ENCODE measurements at places on chromosomes 6 and 20.

DNA sequence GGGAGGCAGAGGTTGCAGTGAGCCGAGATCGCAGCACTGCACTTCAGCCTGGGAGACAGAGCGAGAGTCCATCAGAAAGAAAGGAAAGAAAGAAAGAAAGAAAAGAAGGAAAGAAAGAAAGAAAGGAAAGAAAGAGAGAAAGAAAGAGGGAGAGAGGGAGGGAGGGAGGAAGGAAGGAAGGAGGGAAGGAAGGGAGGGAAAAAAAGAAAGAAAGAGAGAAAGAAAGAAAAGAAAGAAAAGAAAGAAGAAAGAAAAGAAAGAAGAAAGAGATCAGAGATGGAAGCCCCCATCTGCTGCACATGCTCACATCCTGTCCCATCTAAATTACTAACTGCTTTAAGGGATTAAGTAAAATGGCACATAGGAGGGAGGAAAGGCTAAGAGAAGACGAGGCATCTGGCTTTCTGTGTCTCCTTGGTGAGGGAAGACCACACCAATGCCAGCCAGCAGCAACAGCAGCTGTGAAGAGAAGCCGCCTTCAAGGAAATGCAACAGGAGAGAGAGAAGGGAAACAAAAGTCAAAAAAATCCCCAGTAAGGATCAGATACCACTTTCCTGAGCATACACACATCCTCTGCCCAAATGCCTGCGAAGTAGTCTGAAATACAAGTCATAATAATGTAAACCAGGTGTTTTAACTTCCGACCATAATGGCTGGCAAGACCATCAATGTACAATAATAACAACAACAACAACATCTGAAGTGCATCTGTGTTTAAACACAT, 300.2 kb upstream of the JARID2 start:
- ATAC-seq = no peak

- ATAC-seq = no peak
Observed at GRCh38 chr6:1597924-1598323, 11.8 kb upstream of the FOXC1 start.

DNA sequence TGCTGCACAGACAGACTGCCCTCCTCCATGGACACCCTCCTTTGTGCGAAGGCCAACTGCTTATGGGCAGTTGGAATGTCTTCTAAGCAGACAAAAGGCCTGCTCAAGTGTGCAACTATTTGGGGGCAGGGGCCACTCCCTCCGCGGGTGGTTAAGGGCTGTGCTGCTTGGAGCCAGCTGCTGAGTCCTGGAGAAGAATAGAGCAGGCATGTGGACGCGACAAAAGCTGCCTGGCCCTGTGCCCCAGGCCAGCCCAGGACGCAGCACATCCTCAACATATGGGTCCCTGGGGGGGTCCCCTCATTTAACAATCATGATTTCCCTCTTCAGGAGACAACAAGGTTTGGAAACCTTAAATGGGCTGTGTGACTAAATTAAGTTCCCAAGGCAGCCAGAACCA, 45.5 kb upstream of the ENTPD6 start:
- no peak for ATAC-seq

GRCh38 chr6:170032197-170032596, 258.7 kb downstream of the DLL1 start:
- peak; percentile 10 for ATAC-seq

DNA sequence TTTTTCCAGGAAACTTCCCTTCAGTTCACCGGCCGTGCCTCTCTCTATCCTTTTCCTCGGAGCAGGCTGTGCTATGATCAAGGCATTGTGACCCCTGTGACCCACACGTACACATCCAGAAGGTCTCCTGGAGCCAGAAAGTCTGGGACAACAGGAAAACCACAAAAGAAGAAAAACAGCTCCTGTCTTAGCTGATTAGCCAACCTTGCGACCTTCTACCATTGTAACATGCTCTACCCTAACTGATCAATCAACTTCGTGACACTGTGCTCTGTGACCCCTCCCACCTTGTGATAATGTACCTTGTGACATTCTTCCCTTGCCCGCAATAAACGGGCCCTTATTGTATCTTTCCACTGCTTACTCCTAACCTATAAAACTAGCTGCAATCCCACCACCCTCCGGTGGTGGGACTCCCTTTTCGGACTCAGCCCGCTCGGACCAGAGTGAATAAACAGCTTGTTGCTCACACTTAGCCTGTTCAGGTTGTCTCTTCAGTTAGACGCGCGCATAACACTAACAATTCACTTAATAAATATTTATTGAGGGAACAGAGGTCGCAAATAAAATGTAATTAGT, 24.2 kb downstream of the ZNF311 start:
- peak; percentile 52 for ATAC-seq

DNA sequence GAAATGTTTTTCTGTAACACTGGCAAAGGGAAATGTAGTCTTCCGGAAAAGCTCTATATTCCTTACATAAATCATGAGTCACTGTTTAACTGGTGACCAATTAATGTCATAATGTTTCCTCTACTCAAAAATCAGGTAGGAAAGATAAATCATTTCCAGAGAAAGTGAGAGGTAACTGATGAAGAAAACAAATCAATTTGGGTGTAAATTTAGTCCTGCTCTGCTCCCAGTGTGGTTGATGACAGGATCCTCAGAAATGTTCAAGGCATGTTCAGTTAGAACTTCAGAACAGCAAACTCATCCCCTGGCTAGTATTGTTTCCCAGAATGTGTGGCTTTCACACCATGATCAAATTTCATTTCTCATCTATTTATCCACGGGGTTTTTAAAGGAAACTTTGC, 38.8 kb upstream of the SPACA1 start:
- no peak for ATAC-seq

- no peak for ATAC-seq
Observed at GRCh38 chr6:31354158-31354863, 2.7 kb downstream of the HLA-B start.

GRCh38 chr6:83511901-83512681, at the start of gene PRSS35:
TSS of gene PRSS35 (plus strand) at chr6:83512534. CDS start at chr6:83523442, 10,908 bp downstream.
- ATAC-seq = peak; percentile 61

GRCh38 chr6:136784910-136785746, 7.1 kb downstream of the MAP3K5 start:
- ATAC-seq = peak; percentile 57

- no peak for ATAC-seq
Observed at GRCh38 chr6:123841067-123841896, 37.6 kb downstream of the NKAIN2 start.

- no peak for ATAC-seq
Observed at GRCh38 chr6:142685852-142686506, 259.0 kb downstream of the HIVEP2 start.

DNA sequence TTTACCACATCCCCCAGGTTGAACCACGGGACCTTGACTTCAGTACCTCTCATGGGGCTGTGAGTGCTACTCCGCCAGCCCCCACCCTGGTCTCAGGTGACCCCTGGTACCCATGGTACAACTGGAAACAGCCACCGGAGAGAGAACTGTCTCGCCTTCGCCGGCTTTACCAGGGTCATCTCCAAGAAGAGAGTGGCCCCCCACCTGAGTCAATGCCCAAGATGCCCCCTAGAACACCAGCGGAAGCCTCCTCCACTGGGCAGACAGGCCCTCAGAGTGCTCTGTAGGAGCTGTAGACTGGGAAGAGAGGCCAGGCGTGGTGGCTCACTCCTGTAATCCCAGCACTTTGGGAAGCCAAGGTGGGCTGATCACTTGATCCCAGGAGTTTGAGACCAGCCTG, 1.2 kb upstream of the ATAT1 start:
- no peak for ATAC-seq

- ATAC-seq = no peak
Observed at GRCh38 chr6:43334466-43335095, 26.0 kb upstream of the CRIP3 start.

DNA sequence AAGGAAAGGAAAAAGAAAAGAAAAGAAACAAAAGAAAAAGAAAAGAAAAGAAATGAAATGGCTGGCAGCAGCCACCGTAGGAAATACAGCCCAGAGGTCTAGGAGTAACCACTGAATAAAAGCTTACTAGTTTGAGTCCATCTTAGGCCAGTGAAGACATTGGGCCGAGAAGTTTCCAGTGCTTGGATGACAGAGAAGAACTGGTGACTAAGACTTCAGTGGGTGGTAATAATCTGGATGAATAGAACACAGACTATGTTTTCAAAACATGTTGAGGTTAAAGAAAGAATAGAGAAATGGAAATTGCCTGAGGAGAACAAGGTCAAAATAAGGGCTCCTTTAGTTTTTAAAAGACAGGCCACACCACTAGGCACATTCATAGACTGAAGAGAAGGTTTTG, 198.8 kb downstream of the ATXN1 start:
- ATAC-seq = no peak

DNA sequence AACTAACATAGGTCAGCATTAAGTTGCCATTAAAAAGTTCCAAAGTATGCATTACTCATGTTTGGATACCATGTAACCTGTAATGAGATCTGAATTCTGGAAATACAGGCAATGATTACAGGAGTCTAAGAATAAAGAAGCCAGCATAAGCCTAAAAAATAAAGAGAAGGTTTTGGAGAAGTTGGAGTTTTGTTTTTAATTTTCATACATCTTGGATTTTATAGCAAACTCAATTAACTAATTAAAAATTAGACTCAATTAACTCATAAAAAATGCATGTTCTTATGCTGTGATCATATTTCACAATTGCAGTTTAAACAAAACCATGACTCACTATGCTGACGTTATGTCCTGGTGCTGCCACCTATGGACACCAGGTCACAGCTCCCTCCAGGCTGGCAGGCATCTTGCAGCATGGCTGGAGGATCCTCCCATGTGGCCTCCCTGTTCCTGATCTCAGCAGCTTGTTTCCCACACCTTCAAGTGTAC, 648.8 kb upstream of the AGPAT4 start:
- no peak for ATAC-seq

DNA sequence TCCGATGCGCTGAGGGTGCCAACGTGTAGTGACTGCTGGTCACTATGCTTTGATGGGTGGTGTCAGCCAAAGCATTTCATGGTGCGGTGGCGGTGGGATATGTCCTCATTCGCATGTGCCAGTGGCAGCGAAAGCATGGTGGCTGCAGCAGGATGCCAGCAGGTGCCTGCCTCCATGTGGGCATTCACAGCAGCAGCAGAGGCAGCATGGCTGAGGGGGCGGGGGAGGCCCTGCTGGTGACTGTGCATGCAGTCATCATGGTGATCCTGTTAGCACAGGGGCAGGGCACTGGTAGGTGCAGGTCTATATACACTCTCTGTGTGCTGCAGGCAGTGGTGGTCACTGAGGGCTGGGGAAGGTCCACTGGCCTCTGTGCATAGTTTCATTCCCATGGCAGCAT, 22.0 kb downstream of the FIG4 start:
- no peak for ATAC-seq

DNA sequence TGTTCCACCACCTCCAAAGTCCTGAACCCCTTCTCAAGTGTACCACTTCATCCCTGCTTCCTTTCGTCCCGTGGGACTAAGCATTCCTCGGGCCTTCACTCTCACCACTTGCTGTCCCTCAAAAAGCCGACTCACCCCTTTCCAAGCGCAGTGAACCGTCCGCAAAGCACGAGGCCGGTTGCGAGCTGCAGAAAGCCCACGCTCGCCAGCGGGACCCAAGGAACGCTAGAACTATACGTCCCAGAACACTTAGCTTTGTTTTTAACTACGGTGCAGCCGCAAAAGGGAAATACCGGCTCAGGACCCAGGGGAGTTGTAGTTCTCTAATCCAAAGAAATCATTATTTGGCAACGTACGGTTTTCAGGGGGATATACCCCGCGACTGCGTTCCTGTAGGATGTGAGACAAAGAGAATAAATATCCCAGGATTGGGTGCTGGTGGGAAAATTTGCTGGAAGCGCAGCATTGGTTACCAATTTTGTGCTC, 416 bp upstream of the POLR1H start:
- ATAC-seq = peak; percentile 68

- peak; percentile 73 for ATAC-seq
Observed at GRCh38 chr6:158290040-158290439, 22.2 kb upstream of the TULP4 start.

- no peak for ATAC-seq
Observed at GRCh38 chr6:21199262-21199661, 394.3 kb upstream of the SOX4 start.

- no peak for ATAC-seq
Observed at GRCh38 chr6:110541701-110542309, 65.4 kb upstream of the SLC22A16 start.

DNA sequence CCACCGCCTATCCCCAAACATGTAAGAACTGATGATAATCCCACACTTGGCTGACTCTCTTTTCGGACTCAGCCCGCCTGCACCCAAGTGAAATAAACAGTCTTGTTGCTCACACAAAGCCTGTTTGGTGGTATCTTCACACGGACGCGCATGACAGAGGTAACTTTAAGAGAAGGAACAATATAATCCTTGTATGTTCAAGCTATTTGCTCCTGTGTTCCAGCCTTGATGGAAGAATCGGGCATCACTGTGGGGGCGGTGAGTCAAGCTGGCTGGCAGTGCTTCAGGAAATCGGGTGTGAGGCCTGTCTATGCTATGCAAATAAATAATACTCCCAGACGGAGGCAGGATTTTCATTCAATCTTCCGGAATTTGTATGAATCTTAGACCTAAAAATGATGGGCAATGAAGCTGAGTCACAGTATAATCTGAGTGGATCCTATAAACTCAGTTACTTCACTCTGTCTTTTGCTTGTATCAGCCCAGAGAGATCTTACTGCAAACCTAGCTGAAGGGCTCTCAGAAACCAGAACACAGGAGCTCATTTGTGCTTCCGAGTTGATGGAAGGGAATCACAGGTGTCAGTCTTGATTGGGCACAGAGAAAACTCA, 45.2 kb upstream of the NT5E start:
- ATAC-seq = no peak

DNA sequence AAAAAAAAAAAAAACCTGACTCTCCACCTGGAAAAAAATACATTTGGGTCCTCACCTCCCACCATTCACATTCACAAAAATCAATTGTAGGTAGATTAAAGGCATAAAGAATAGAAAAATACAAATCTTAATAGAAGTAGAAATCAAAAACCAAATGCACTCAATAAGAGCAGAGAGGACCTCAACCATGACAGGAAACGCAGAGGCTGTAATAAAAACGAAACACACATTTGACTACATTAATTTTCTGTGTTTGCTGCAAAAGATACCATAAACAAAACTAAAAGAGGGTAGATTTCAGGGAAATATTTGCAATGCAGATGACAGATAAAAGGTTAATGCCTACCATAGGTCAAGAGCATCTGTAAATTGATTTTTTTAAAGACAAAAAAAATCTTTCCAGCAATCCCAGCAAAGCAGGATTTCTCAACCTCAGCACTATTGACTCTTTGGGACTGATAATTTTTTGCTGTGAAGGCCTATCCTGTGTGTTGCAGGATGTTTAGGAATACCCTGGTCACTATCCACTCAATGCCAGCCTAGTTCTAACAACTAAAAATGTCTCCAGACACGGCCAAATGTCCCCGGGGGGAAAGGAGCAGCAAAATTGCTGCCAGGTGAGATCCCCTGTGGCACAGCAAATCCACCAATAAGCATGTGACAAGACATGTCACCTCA, 9.1 kb downstream of the ETV7 start:
- ATAC-seq = no peak
